Hematopoietic multipotent progenitor cell treated with erythropoietin and hydrocortisone succinate and interleukin-3 and kit ligand, for 15 days (in vitro differentiated cells): ENCODE measurements at places on chromosomes 13 and 19.

GRCh38 chr13:111359237-111359915 is 38.9 kb downstream of the TEX29 start:
- DNase-seq, result no peak

GRCh38 chr19:43700395-43701000 is 15.4 kb upstream of the IRGC start:
- DNase-seq, result no peak

DNA sequence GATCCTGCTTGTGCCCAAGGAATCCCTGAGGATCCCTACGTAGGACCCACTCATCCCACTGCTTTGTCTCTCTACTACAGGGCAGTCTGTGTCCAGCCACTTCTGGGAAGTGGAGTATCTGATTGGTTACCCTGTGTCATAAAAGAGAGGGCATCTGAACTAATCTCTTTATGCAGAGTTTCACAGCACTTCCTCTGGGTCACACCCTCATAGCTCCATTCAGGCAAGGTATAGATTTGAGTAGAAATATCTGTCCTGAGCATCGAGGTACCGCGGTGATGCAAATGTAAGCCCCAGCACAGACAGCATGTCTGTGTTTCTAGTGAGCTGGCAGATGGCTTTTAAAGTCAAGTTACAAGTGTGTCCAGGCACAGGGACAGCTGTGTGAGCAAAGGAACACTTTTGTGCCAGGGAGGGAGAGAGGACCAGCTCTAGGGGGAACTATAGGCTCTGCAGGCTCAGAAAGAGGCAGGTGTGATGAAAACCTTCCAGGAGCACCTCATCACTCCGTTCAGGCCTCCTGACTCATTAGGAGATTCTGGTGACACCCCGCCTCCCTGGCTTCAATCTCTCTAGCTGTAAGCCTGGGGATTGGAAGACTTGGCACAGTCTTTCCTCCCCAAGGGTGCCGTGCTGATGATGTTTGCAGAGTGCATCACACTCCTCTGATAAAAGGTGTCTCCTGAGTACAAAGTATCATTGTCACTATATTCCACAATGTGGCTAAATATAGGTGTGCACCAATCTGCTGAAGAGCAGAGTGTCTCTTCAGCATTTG is 84.3 kb upstream of the UBL3 start:
- no peak for DNase-seq

DNA sequence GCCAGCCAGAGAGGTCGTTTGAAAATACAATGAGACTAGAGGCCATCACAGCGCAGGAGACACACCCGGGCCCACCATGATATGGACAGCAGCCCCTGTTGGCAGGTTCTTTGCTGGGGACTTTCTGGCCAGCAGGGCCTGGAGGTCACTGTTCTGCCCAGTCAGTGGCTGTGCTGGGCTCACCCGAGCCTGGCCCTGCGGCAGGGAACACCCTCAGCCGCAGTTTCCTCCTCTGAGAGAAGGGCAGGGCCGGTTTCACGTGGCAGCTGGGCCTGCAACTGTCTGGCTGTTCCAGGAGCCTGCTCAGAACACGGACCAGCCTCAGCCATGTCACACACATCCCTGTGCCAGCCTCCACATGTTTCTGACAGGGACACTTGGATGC is 39.4 kb downstream of the ADPRHL1 start:
- no peak for DNase-seq

DNA sequence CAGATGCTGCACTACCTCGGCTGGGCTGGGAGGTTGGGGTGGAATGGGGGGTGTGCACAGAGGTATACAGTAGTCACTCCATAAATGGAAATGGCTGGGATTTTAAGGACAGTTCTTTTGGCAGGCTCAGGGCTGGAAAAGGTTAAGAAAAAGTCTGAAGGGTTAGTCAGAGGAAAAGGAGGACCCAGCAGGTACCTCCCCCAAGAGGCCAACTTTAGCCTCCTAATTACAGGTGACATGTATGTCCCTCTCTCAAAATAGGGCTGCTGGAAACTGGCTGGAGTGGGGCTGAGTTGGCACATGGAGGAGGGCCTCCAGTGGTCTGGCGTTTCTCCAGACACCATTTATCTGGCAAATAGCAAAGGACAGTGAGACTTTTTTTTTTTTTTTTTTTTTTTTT is 994 bp downstream of the CCDC194 start:
- DNase-seq, result no peak

DNA sequence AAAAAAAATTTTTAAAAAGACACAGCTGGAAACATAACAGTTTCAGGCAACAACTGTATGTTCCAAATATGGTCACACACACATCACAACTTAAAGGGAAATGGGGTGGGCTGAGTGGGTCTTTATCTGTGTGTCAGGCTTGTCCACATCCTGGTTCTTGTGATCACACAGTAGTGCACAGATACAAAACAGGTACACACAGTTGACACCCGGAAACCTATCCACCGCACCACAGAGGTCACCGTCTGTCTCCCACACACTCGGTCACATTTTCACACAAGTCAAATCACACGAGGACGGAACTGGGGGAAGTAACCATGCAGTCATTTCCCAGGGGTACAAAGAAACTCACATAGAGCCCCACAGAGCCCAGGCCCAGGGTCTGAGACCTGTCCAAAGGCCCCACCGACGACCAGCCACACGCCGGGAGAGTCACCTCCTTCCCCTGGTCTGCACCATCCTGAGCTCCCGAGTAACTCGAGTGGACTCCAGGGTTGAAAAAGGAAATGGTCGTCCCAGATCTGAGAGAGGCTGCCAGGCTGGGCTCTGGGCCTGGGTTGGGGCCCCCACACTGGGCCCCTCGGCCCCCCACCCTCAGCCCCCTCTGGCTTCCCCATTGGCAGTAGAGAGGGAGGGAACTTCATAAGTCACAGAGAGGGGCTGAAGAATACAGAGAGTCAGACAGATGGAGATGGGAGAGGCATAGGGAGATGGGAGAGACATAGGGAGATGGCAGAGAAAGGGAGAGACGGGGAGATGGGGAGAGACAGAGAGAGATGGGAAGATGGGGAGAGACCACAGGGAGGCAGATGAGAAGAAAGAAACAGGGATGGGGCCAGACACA is 1.3 kb upstream of the PPAN start:
- no peak for DNase-seq

- DNase-seq, result no peak
These were observed 14.4 kb downstream of the RGCC start for GRCh38 chr13:41471785-41472184.

GRCh38 chr19:33432015-33432414 is 58.5 kb downstream of the CEBPG start:
- no peak for DNase-seq

- DNase-seq, result no peak
These were observed 16.6 kb upstream of the RAB8A start for GRCh38 chr19:16095071-16095571.

DNA sequence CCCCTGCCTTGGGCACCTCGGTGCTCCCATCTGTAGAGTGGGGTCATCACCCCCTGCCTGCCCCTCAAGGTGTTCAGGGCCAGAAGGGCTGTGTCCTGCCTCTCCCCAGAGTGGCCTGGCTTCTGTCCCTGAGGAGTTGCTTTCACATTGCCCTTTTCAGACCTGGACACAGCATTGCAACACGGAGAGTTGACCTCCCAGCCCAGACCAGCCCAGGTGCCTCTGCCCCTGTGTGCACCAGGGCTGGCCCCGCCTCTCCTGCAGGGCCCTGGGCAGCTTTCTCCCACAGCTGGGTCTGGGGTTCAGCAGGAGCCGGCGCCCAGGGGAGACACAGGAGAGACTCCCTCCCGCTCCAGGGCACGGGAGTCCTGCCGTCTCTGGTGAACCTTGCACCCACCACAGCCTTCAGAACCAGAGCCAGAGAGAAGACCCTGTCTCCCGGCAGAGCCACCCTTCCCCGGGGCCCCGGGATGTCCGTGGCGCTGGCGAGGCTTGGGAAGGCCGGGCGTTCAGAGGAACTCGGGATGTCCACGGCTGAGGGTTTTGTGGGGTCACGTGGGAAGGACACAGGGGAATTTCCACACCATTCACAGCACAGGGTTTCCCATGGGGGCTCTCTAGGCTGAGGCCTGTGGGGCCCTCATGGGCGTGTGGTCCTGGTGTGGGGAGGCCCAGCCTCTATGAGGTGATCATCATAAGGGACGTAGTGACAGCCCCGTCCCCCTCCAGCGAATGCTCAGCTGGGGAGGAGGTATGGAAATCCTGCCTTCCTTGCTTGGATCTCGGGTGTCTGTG is 23.2 kb downstream of the C13orf46 start:
- DNase-seq, result no peak

DNA sequence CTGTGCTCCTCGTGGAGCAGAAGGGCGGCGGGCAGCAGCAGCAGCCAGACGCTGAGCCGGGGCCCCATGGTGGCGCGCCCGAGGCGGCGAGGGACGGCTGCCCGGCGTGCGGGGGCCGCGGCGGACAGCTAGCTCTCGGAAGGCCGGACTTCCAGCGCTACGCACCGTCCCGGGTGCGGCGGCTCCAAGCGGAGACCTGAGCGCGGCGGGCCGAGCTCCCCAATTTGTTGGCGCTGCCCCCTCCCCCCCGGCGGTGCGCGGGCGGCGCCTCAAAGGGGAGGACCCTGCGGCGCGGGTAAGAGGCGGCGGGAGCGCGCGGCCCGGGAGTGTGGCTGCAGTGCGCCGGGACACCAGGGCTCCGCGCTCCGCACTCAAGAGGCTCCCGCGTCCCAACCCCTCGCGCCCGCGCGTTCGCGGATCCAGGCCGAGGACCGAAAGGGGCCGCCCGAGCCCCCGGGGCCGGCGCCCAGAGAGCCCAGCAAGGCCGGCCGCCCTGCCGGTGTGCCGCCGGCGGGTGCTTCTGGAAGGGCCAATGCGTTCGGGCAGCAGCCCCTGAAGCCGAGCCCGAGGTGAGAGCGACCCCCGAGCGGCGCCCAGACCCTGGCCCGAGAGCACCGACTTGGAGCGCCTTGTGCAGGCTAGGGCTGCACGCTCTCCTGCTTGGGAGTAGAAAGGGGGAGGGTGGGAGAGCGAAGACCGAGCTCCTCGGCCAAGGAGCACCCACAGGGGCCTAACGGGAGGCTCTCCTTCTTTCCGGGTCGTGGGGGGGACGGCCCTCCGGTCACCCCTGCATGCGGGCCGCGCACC is at the start of the genes COL4A1 and COL4A2:
TSS of gene COL4A1 (minus strand) at position 198 of the 807 bp plus-strand sequence. CDS start at position 68, 130 bp downstream.
TSS of gene COL4A2 (plus strand) at position 325 of the 807 bp plus-strand sequence. CDS start 620 bp downstream, outside the sequence.
- no peak for DNase-seq
